Activated naive CD4-positive, alpha-beta T cell treated with anti-CD3 and anti-CD28 coated beads, Interleukin-2, amount 50 U/mL, for 72 hours (primary cell): ENCODE measurements at places on chromosomes 16 and 17.

DNA sequence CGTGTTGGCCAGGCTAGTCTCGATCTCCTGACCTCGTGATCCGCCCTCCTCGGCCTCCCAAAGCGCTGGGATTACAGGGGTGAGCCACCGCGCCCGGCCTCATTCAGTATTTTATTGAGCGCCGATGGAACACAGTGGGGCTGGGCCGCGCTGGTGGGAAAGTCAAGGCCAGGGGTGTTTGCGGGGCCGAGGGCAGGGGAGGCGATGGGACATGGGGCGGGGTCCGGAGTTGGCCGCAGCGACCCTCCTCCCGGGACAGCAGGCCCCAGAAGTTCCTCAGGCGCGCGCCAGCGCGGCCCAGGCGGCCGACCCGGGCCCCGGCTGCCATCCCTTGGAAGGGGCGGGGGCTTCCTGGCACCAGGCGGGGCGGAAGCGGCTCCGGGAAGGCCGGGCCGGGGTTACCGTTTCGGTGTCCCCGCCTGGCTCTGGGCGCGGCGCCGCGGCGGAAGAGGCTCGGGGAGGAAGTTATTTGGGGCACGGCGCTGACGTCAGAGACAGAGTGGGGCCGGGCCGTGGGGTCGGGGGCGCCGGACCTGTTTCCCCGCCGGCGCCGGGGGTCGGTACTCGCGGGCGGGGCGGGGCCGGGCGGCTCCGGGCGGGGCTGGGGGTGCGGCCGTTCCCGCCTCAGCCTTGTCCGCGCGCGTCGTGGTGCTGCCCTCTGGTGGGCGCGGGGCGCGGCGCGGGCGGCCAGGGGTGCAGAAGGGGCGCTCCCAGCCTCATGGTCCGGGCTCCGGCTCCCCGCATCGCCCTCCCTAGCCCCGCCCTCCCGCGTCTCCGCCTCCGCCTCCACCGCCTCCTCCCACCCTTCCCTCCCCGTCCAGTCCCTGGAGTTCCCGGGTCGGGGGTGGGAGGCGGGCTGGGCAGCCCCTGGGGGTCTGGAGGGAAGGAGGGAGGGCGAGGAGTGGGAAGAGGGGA lies 952 bp upstream of the PRSS27 start:
- peak; percentile 89 for DNase-seq

GRCh38 chr16:10282367-10282766 lies 100.1 kb upstream of the GRIN2A start:
- DNase-seq = no peak

- DNase-seq = no peak
Measured at GRCh38 chr17:49516180-49516579, 21.1 kb downstream of the NGFR start.

DNA sequence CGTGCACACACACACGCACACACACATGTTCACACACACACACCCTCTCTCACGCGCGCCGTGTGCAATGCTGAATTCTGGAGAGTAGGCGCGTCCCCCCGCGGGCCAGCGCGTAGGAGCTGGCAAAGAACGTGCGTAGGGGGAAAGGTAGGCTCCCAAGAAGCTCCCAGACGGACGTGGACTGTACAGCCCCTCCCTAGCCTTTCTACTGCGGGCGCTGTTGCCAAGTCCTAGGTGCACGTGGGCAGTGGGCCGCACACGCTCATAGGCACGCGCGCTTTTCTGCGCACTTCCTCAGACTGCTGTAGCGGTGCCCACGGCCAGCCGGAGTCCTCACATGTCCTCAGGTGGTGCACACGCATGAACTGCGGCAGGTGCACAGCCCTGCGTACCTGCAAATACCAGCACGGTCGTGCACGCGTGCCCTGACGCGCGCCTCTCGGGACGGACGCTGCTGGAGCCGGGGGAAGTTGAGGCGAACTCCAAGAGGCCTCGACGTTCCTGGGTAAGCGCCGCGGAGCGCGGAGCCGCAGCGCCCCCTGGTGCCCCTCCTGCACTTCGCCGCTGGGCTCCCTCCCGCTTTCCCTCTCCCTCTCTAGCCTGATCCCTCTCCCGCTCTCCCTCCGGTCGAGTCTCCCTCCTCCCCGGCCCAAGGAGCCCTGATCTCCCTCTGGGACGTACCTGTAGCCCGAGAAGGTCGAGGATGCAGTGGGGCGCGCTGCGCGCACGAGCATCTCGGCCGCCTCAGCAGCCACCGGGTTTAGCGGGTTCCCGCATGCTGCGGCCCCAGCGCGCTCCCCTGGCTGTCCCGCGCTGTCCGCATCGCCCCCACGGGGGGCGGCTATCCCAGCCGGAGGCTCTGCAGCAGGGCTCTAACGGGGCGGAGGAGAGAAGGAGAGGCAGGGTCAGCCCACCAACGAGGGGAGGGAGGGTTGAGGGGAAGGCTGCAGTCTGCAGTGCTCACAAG lies 749 bp downstream of the GRIN2A start:
- peak; percentile 64 for DNase-seq

DNA sequence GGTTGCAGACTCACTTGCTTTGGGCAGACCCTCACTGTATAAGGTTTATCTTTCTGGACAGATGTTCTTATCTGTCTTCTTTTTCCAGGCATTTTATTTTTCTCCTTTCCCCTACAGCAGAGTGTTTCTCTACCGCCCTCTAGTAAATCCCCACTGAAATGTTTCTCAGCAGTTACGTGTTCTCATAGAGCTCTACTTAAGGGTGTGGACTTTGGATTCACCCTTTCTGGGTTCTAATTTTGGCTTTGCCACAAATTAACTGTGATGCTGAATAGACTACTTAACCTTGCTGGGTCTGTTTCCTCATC lies 2.0 kb downstream of the ADAT1 start:
- DNase-seq = no peak

- no peak for DNase-seq
Measured at GRCh38 chr16:58116081-58116480, 13.1 kb downstream of the CFAP20 start.

DNA sequence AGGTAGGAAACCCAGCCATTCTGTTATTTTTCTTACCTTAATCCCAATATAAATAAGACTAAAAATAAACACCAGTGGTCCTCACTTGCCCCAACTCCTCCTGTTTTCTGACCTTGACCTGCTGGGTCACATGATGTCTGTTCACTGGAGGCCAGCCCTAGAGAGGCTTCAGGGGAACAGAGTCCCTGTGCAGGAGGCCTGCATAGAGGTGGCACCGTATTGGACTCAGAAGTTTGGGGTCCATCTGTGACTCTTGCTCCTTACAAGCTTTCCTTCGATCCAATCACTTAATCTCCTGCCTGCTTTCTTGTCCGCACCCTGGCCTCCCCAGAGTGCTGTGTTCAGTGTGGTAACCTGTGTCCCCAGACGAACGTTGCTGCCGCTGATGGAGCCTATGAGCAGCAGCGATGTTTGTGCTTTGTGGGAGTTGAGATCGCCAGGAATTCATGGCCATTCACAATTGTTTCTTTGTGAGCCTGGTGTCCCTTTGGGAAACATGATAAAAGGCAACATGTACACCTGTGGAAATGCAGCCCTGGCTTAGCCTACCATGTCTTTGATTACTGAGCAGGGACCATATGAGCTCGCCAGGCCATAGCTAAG lies 4.7 kb downstream of the IGSF6 start:
- DNase-seq = no peak

DNA sequence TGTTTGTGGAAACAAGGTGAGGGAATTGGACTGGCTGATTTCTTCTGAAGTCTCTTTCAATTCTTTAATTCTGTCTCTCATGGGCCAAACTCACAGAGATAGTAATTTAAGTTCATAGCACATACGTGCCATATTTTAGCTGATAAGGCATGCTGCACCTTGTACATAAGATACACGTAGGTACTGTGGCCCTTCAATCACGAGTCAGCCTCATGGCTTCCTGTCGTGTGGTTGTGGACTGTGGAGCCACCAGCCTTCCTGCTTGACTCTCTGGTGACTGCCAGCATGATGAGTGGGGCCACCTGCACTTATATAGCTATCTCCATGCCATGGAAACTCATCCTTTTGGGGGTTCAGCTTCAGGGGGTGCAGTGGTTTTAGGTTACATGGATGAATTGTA lies 25.1 kb downstream of the KSR1 start:
- DNase-seq = no peak

- DNase-seq = peak; percentile 21
Measured at GRCh38 chr17:2954898-2955445, 108.4 kb downstream of the OR1D5 start.

DNA sequence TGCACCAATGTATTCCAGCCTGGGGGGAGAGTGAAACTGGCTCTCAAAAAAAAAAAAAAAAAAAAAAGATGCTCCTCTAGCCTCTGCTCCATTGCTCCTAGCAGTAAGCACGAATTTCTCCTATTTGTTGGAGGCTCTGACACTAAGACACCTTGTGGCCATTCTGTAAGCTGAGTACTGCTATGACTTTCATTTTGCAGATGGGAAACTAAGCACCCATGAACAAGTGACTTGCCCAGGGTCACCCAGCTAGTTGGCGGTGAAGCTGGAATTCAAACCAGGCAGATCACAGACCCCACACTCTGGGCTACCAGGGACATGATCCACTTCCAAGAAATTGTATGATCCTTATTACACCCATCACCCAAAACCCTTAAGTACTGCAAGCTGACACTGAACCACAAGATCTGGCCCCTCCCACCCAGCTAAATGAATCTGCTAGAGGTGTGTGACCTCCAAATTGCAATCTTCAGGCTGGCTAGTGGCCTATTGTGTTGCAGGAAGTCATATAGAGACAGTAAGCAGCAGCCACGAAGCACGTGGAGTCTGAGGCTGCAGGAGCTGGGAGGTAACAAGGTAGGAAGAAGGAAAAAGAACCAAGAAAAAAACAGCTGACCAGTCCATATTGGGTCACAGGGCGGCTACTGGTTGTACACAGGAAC lies 209.4 kb downstream of the XYLT1 start:
- no peak for DNase-seq

DNA sequence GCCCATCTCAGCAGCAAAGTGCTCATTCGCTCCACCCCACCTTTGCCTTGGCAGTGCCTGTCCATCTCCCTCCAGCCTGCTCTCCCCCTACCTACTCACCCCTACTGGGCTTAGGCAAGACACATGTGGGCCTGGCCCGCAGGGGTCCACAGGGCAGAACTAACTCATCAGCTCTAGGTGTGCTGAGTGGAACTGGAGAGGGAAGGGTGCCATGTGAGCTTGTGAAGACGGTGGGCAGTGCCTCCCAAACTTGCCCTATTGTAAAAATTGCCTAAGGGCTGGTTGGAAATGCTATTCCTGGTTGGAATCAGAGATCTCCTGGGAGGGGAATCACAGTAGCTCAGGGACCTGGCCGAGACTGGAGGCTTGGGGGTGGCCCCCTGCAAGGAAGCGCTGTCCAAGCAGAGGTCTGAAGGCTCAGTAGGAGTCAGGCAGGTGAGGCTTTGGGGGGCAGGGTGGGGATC lies 29.1 kb upstream of the TNS4 start:
- DNase-seq = no peak
